WERI-Rb-1 (cell line): ENCODE measurements at places on chromosomes 6 and 20.

DNA sequence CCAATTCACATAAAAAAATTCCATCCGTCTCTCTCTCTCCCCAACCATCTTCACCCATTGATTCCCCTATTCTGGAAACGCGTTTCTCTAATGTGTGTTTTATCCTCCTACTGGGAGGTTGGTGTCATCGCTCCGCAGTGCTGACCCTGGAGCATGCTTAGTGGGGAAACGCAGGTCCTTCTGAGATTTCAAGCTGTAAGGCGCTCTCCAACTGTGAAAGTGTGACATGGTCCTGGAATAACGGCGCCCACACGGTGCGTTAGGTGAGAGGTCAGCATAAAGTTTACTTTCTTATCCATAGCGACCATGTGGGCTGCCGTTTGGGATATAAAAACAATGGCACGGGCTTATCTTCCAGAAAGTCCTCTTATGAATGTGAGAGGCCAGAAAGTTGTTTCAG, 123.9 kb downstream of the WDR27 start:
- no peak for DNase-seq

DNA sequence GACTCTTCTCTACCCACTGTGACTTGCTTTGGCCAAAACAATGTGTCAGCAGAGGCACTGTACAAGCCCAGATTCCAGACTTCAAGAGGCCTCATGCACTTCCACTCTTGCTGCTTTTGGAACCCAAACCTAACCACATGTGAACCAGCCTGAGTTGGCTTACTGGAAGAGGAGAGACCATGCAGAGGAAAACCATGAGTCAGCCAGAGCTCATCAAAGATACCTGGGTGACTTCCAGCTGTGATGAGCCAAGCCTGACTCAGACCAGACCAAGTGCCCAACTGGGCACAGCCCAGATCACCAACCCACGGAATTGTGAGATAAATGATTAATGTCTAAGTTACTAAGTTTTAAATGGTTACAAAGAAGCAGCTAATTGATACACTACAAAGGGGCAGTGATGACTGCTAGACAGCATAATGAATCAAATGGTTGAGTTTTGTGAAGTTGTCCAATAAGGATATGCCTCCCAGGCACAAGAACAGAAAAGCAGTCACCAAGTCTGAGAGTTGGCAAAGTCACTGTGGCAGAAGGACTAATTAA, 16.2 kb upstream of the BEND6 start:
- DNase-seq: no peak

GRCh38 chr6:33061987-33062386, 11.5 kb downstream of the HLA-DPA1 start:
- no peak for DNase-seq

GRCh38 chr6:100959280-100959679, 78.2 kb upstream of the ASCC3 start:
- no peak for DNase-seq

DNA sequence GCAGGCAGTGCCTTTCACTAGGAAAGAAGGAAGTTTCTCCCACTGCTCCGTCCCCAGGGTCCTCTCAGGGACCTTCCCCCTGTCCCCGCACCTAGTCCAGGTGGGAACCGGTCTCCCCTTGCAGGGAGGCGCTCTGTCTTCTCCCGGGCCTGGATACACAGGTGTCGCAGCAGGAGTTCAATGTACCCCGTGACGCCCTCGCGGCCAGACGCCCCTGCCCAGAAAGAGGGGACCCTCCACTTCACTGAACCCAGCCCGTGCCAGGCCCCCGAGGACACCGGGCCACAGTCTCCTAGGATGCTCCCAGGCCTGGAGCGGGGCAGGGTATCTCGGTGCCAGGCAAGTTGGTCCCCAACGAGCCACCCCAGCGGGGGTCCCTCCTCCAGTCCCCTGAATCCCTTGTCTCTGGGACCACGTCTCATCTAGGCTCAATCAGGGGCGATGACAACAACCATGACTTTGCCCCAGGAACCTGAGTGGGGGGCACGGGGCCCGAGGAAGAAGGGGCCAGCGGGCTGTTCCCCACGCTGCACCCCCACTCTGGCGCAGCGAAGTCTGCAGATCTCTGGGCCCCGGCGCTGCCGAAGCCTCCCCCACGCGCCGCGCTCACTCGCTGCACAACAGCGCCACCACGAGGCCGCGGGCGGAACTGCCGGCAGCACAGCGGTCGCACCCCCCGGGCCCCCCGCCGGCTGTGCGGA, 103.0 kb downstream of the EDN3 start:
- peak; percentile 63 for DNase-seq

DNA sequence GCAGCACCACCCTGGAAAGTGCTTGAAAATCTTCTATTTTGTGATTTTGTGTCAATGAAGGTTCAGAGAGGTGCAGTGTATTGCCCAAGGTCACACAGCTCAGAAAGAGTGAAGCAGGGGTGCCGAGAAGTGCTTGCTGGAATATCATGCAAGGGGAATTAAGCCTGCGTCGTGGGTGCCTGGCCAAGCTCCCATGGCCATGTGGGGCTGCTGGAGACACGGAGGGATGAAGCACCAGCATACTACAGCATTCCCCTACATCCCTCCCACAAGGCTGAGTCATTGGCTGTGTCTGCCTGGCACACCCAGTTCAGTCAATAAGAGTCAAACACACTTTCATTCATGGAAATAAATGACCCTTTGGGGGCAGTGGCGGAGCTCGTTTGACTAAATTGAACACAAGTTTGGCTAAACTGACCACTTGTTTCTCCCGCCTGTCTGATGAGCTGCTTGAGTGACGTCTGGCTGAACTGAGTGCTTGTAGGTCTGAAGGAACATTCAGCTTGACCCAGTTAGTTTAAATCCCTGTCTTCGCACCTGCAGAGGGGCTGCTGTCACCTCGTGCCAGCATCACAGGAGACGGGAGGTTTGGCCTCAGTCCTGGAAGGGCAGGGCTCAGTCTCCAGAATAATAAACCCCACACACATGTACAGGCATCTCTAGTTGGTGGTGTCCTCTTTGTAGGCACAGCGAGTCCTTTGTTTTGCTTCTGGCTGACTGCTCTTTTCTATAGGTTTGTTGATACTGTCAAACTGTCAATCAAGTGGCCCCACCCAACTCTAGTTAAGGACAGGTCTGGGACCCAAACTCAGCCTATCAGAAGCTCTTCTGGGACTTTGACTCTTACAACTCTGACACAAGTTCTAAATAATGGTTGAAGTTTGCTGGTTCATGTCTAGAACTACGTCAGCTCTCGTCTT, 8.4 kb upstream of the TGM2 start:
- DNase-seq: no peak

DNA sequence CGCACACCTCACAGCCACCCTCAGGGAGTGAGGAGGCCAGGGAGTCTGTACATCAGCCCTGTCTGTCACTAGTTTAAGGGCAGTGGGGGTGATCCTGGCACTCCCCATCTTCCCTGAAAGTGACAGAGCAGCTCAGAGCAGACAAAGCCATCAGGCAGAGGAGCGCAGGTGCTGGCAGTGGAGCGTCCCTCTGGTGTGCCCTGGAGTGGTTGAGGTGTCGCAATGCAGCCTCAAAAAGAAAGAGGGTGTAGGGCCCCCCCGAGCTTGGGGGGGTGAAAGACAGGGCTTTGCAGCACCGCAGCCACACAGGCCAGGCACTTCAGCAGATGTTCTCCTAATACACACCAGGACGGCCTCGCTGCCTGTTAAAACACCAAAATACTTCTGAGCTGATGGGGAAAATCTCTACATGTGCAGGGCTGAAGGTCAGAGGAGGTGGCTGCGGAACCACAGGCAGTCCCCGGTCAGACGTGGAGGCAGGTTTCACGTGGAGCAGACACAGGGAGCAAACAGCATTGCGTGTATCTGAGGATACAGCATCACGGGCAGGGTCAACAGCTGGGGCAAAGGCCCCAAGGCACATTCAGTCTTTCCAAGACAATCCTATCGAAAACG, 69.5 kb downstream of the PREX1 start:
- no peak for DNase-seq

- no peak for DNase-seq
Measured at GRCh38 chr20:17993546-17993945, 24.7 kb downstream of the MGME1 start.

DNA sequence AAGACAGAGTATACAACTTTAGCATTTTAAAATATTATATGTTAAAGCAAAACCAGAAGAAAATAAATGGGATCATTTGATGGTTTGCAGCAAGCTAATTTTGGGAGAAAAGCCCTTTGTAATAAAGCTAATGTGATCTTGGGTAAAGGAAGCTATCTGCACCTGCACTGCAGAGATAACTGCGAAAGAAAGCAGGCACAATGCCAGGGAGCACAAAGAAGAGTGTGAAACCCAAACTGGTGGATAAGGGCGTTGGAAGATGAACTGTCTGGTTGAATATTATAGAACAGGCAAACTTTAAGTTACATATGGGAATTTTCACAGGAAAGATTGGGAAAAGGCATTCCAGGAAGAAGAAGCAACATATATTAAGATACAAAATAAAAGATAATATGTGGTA, 179.2 kb upstream of the KHDRBS2 start:
- no peak for DNase-seq

DNA sequence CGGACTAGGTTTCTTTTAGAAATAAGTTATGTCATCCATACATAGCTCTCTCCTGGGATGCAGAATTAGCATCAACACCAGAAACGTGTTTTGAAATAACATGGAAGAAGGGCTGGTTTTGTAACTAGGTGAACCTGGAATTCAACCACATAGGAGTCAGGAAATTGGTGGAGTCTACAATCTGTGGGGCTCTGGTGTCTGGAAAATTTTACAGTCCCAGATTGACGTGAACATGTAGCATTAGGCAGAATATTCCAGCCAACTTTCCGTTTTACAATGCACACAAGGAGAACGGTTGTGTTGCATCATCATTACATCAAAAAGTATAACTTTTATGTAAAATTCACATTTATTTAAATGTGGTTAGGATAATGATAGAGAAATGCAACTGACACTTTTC, 1.9 kb downstream of the KCNQ5 start:
- DNase-seq: no peak

GRCh38 chr20:3106658-3107463, 22.3 kb upstream of the AVP start:
- no peak for DNase-seq

DNA sequence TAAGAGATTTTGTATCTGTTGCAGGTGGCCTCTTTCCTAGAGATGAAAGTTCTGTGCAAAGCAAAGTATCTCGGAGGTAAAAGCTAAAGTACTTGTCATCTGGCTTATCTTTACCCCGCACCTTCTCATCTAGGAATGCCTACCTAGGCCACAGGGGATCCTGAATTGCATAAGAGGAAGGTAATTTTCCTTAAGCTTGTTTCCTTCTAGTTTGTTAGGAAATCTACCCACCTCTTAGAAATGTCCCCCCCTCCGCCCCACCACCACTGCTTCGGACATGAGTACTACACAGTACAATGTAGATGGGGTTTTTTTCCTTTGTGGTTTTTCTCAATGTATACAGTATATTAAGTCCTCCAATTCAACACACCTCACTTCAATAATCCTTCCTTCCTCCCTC, 21.5 kb downstream of the FOXC1 start:
- no peak for DNase-seq

DNA sequence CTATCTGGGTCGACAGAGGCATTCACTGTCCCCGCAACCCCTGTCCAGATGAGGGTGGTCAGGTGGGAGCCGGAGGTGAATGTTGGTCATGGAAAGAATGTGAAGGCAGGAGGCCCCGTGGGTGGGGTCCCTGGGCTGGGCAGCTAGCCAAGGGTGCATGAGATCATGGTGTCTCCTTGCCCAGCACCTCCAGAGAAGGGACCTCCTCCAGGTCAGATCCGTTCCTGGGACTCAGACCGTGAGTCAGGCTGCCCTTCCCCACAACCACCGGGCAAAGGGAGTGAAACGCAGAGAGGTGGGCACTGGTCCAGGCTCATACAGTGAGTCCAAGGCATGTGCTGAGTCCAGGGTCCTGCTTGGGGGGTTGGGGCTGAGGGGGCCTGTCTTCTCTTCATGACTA, 3.5 kb downstream of the FOXS1 start:
- no peak for DNase-seq
